Activated T-cell treated with anti-CD3 and anti-CD28 coated beads for 1 hour (primary cell): ENCODE measurements at places on chromosomes 1 and 21.

- no peak for DNase-seq
Measured at GRCh38 chr1:160844447-160845232, 18.0 kb downstream of the CD244 start.

DNA sequence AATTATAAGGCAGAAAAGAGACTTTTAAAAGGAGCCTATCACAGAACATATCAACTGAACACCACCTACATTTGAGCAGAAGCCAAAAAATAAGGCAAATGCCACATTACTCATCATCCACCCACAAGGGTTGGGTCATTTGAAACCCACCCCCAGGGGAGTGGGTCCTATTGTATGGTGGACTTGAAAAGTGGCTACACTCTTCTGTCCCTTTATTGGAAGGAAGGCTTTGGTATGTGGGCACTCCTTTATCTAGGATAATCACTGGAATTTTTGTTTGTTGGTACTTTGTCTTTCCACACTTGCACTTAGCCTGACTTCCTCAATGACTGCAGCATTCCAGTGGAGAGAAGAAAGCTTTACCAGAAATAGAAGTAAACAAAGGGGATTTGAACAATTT, 157.2 kb upstream of the COL11A1 start:
- DNase-seq, result no peak

GRCh38 chr1:147560765-147561471, 19.6 kb downstream of the BCL9 start:
- DNase-seq, result no peak

DNA sequence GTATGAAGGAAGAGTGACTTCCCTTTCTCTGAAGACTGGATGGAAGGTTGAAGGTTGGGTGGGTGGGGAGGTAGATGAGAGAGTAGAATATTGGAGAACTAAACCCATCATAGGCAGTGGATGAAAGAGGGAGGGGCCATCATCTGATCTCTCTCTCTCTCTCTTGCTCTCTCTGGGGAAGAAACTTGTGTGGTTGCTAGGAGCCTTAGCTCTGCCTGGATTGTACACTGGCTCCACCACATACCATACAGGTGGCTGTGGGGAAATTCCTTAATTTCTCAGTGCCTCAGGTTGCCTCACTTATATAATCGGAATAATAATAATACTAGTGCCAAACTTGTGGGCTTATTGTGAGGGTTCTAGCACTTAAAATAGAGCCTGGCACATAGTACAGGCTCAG, 9.5 kb downstream of the XCL1 start:
- no peak for DNase-seq

GRCh38 chr1:235067396-235068157, 61.1 kb downstream of the TOMM20 start:
- DNase-seq, result no peak
